ENCODE measurements at places on chromosomes 12 and 14. TPM values are rescaled to one million over a fixed set of nuclear protein-coding genes. Genes with fewer than 3 reads are reported as not detected.

GRCh38 chr12:92988622-92989130 is 59.6 kb upstream of the EEA1 start:
- no peak for DNase-seq

DNA sequence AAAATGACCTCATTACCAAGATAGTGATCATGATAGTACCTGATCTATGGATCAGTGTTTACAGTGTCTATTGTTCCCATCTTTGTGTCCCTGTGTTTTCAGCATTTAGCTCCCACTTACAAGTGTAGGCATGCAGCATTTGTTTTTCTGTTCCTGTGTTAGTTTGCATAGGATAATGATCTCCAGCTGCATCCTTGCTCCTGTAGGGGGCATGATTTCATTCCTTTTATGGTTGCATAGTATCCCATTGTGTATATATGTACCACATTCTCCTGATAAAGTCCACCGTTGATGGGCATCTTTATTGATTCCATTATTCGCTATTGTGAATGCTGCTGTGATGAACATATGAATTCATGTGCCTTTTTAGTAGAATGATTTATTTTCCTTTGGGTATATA is 215.4 kb upstream of the NAV3 start:
- DNase-seq = peak; percentile 4

- peak; percentile 17 for DNase-seq
Measured at GRCh38 chr12:90773491-90773890, 181.5 kb downstream of the CCER1 start.

DNA sequence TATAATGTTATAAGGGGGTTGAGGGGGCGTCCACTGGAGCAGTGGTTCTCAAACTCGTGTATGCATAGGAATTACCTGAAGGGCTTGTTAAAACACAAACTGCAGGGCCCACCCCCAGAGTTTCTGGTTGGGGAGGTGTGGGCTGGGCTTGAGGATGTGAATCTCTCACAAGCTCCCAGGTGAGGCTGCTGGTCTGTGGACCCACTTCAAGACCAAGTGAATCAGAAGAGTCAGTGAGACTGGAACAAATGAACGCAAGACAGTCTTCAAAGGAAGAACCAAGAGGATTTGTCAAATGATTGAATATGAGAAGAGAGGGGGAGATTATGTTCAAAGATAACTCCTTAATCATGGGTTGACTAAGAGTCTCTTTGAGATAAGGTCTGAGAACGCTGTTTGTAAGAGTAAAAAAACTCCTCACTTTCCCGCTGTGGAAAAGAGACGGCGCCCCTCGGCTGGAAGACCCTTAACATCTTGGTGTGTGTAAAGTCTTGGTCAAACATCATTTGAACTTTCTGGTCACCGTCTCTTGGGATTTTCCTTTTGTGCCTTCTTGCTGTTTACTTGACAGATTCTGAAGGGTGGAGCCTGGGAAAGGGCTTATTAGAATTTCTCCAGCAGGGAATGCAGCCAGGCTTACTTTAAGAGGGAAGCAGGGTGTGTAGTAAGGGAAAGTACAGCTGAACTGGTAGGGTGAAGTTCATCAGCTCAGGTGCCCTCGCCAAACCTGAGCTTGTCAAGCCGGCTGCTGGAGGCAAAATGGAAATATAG is 5.3 kb upstream of the FOXN3 start:
- DNase-seq = peak; percentile 57

- DNase-seq = no peak
Measured at GRCh38 chr14:99155173-99156089, 116.6 kb downstream of the BCL11B start.

DNA sequence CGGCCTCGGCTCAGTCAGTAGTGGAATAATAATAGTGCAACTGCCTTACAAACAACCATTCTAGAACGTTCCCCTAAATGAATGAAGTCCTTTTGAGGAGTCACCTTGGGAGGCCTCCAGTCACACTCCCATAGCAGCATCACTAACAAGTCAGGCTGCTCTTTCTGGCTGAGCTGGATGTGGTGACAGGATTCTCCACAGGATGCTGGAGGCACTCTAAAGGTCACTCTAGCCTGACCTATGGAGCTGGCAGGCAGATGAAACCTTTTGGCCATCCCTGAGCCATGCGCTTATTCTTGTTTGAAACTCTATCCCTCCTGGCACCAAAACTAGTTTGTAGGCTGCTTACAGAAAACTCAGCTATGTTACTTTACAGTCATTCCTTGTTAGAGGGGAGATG is 17.9 kb upstream of the TFCP2 start:
- no peak for DNase-seq

DNA sequence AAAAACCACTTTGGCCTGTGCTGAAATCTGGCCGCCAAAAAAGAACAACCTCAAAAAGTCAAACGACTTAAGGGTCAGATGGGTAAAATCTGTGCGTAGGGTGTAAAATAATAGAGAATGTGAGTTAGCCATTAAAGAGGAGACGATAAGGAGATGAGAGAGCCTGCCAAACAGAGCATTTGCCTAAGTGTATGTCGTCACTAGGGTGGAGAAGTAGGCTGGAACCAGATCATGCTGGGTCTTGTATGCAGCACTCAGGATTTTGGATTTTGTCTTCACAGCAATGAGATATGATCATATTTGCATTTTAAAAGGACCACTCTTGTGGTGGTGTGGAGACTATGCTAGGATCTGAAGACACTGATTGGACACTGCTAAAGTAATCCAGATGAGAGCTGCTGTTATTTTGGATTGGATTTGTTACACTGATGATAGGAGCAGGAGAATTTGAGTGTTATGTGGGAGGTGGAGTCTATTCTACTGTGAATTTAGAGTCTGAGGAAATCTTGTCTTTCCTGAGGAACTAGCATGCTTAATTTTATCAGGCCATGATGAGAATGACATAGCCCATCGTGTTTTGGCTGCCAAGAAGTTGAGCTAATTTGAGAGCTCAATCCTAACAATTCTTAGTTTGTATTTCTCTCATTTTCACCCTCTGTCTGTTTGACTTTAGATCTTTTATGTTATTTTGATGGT is 24.8 kb upstream of the DBX2 start:
- DNase-seq = no peak

DNA sequence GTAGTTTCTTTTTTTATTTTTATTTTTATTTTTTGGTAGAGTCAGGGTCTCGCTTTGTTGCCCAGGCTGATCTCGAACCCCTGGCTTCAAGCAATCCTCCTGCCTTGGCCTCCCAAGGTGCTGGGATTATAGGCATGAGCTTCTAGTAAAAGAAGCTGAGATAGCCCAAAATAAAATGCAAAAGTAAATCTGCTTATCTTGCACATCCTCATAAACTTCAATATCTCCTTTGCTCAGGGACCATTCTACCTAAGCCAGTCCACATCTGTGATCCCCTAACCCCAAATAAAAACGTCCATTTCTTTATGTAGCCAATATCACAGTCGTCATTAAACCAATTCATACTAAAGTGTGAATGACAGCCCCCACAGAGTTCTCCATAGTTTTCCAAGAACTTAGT is 36.3 kb downstream of the ATF7 start:
- no peak for DNase-seq

- DNase-seq = no peak
Measured at GRCh38 chr12:130947028-130947613, 6.6 kb upstream of the ADGRD1 start.

DNA sequence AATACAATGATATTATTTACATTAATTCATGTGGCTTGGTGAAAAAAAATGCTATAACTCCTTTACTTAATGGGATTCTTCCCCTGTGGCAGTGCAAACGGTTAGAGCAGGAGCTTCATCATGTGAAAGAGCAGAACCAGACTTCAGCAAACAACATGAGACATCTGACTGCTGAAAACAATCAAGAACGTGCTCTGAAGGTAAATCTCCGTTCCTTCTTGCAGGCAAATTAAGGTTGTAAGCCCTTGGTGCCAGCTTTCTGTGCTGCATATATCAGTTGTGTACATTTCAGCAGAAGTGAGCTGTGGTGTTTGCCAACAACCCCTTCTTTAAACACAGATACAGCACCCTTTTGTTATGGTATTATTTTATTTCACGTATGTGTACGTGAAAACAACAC is 171.7 kb downstream of the MIPOL1 start:
- DNase-seq = no peak

GRCh38 chr12:69846976-69847375 is 21.9 kb downstream of the MYRFL start:
- DNase-seq = no peak

DNA sequence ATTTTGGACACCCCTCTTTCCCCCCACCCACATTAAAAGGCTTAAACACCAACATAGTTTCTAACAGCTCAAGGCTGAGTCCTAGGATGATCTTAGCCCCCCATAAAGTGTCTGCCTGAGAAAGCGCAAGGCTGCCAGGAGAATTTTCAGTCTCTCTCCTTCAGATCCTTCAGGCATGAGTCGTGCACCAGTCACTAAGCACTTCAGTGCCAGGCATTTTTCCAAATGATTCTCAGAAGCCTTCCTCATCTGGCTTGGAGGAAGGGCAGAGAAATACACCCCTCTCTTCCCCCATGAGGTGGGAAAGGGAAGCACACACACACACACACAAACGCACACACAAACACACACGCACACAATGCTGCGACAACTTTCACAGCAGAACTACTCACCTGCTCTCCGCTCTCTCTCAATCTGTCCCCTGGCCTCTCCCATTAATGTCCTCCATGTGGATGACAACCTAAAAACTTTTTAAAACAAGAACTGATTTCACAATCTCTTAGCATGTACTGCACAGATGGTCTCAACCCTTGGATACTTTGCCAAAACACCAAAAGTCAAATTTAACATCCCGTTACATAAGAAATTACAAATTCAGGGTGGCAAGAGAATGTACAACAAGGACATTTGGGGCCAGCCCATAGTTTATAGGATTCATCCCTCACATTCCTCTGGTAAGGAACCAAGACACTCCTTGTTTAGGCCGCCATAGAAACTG is 49.8 kb downstream of the CKAP4 start:
- peak; percentile 33 for DNase-seq

- DNase-seq = peak; percentile 91
Measured at GRCh38 chr14:67837011-67837624, 17.5 kb downstream of the RAD51B start.

DNA sequence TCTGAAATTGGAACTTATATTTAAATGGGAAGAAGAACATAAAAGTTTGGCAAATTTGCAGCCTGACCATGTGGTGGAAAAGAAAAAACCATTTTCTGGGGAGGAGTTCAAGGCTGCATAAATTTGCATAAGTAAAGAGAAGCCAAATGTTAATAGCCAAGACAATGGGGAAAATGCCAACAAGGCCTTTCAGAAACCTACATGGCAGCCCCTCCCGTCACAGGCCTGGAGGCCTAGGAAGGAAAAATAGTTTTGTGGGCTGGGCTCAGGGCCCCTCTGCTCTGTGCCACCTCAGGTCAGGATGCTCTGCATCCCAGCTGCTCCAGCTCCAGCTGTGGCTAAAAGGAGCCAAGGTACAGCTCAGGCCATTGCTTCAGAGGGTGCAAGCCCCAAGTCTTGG is 67.6 kb upstream of the CCDC60 start:
- no peak for DNase-seq

GRCh38 chr12:127722611-127723010 is 544.4 kb upstream of the TMEM132C start:
- DNase-seq = no peak

GRCh38 chr14:76262641-76263040 is 110.9 kb downstream of the GPATCH2L start:
- DNase-seq = no peak

DNA sequence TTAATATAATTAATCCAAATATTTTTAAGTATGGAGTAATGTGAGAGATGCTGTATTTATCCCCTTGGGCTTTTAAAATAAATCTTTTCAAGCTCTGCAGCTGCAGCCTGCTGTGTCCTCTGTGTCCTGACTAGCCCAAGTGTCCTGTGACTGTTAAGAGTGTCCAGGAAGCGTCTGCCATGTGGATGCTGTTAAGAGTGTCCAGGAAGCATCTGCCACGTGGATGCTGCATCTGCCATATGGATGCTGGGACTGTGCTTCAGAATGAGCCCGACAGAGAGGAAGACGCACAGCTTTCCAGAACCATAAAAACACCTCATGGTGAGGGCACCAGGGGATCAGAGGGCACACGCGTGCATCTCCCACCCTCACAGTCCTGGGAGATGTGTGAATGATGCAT is 307.2 kb downstream of the ADGRD1 start:
- no peak for DNase-seq

- DNase-seq = no peak
Measured at GRCh38 chr12:64332296-64332695, 58.3 kb downstream of the C12orf56 start.

- DNase-seq = no peak
Measured at GRCh38 chr12:123645380-123645779, 11.8 kb downstream of the GTF2H3 start.

DNA sequence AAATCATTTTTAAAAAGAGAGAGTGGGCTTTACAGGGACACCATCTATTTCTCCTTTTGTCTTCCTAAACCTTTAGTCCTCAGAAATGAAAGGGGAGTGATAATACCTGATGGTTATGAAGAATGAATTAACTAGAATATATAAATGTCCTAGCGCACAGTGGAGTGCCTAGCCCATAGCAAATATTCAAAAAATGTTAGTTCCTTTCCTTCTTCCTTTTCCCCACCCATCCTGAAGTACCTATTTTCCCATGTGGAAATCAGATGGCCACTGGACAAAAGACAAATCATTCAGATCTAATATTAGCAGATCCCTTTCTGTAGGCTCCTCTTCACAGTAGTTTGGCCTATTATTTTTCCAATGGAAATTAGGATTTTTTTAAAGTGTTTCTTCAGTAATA is 90.0 kb downstream of the SLC25A21 start:
- DNase-seq = no peak

- no peak for DNase-seq
Measured at GRCh38 chr12:49261721-49262120, 3.2 kb upstream of the TUBA1C start.

GRCh38 chr12:87612996-87613395 is 416.2 kb downstream of the C12orf50 start:
- DNase-seq = no peak

GRCh38 chr12:104590022-104590421 is 133.3 kb downstream of the CHST11 start:
- DNase-seq = no peak

GRCh38 chr12:54039417-54040147 is 6.7 kb downstream of the HOXC5 start:
- DNase-seq = peak; percentile 78

Gene DLGAP5
- 23.8 TPM for total RNA-seq

Gene PFDN5
- 441 TPM for total RNA-seq

Gene STAC3
- total RNA-seq = 3.8 TPM

Gene ASPG
- total RNA-seq = not detected

Gene SLC35F4
- not detected for total RNA-seq

Gene KLRC4
- total RNA-seq = not detected

Gene TAS2R7
- total RNA-seq = not detected

Gene PTPN6
- not detected for total RNA-seq

Gene ZFYVE1
- total RNA-seq = 32.6 TPM

Gene TEX52
- total RNA-seq = not detected
